ENCODE measurements at places on chromosomes 2 and 18.

GRCh38 chr2:236866542-236867340 lies 218.9 kb upstream of the COPS8 start:
- DNase-seq, result no peak

- no peak for DNase-seq
Observed at GRCh38 chr2:136582628-136583205, 182.6 kb upstream of the THSD7B start.

DNA sequence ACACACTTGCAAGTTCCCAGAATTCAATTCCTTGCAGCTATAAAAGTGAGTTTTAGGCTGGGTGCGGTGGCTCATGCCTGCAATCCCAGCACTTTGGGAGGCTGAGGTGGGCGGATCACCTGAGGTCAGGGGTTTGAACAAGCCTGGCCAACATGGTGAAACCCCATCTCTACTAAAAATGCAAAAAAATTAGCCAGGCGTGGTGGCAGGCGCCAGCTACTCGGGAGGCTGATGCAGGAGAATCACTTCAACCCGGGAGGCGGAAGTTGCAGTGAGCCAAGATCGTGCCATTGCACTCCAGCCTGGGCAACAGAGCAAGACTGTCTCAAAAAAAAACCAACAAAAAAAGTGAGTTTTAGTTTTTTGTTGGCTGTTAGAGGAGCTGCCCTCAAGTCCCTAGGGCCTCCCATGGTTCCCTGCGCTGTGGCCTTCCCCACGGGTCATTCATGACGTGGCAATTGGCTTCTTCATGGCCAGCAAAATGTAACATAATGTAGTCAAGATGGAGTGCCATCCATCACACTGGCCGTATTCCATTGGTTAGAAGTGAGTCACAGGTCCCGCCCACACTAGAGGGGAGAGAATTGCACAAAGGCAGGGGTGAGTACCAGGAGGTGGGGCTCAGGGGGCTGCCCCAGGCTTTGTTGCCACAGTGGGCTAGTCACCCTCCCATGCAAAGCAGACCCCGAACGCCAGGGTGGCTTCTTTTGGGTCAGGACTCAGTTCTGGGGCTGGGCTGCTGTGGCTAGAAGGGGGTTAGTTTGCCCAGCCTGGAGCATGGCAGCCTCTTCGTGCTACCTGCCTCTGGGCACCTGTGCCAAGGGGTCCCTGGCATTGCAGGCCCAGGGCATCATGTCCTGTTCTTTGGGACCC lies 37.7 kb upstream of the INHBB start:
- no peak for DNase-seq

DNA sequence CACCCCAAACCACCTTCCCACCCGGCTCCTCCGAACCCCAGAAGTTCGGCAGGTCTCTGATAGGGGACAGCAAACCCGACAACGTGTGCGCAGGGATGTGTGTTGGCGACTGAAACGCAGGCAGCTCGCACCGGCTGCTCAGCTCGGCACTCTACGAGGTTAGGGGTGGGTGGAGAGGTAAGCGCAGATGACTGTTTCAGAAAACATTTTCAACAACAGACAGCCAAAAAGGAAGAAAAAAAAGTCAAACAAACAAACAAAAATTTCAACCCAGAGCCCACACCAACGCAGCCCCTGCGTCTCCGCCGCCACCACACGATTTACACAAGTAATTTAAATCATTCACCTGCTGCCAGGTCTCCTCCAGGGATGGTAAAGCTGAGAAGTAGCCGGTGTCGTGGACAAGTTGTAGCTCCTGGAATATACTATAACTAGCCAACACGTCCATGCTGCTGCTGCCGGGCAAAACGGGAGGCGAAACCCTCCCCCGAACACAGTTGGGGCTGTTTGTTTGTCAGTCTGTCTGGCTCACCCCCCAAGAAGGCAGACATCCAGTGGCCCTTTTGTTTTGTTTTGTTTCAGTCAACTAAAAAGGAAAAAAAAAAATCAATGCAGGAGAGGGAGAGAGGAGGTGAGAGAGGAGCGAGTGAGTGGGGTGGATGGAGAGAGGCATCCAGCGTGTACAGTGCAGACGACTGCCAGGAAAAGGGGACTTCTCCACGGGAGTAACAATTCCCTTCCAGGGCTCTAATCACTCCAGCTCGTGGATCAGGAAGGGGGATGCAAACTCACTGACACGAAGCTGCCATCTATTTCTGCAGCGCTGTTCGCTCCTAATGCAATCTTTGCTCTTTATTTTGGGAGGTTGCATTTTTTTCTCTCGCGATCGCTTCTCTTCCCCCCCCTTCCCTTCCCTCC lies at the start of gene KLF7:
TSS of gene KLF7 (minus strand) at position 828 of the 918 bp plus-strand sequence. CDS start at position 448, 380 bp downstream.
- peak; percentile 60 for DNase-seq

DNA sequence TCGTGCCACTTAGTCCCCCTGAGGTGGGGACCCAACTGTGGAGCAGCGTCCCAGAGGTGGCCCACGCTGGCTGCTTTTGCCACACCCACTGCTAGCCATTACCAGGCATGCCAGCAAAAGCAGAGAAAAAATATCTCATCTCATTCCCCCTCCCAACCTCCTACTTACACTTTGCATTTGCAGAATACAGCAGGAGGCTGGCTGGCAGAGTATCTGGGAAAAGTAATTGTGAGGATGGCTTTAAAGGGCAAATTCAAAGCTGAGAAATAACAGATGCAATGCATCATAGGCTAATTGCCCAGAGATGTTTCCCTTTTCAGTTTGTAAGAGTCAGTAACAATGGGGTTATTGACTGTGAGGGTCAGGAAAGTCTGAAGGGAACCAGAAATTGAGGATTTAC lies 438.1 kb upstream of the DSEL start:
- no peak for DNase-seq

DNA sequence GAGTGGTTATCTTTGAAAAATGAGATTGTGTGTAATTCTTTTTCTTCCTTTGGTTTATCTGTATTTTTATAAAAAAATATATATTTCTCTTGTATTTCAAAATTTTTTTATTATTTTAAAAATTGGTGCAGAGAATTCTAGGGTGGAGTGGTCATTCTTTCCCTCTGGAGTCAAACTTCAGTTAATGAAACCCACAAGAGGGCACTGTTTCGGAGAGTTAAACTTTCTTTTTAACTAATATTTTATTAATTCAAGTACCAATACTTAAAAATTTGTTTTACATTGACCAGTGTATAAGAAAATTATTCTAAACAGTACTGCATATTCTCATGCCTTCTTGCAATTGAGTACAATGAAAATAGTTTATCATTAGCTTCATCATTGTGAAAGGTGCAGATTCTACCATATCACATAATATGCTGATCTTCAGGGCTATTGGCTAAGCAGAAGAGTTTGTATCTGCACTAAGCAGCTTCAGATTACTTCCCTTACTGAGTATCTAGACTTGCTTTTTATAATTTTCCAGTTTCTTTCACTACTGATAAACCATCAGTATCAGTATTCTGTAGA lies 50.1 kb downstream of the HS1BP3 start:
- no peak for DNase-seq

- no peak for DNase-seq
Observed at GRCh38 chr2:184849516-184849915, 251.2 kb downstream of the ZNF804A start.

GRCh38 chr2:222506230-222506935 lies 82.0 kb downstream of the SGPP2 start:
- no peak for DNase-seq

DNA sequence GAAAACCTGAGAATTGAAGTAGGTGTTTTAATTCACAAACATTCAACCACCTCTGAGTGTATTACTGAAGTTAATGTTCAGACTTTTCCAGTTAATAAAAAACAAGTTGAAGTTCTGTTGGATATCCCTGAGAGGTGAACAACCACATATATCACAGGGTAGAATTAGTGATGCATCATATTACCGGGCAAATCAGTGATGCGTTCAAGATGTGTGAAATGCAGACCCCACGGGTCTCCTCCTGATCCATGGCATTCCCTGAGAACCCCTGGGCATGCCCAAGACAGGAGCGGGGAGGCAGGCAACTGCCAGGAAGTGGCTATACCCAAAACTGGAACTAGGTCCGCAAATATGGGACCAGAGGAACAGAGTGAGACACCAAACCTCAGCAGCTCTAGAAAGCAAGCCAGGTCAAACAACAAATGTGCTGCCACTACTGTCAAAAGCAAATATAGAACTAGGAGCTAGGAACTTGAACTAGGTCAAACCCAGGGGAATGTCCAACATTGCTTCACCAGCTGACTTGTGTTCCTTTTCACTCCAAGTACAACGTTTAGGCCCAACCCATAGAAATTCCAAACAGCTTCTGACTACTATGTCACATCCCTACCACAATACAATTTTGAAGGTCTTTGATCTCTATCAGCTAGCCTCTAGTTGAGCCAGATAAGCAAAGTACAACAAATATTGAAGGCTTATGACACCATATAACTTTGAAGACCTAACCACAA lies 20.2 kb downstream of the PSTPIP2 start:
- DNase-seq, result no peak

DNA sequence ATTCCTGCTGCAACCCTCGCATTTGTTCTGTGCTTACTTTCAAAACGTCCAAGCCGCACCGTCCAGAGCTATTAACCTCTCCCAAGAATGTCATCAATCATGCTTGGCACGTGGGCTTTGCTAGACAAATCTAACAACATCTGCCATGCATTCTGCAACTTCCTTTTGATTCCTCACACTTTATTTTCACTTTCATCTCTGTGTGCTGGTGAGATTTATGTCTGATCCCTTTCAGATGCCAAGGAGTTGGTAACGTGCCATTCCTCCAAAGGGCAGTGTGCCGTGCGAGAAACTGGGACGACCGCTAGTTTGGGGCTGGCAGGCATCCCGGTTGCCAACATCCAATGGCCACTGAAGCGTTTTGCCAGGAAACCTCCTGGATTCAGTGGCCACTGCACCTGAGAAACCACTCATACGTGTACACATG lies 230.0 kb upstream of the PARD3B start:
- no peak for DNase-seq

DNA sequence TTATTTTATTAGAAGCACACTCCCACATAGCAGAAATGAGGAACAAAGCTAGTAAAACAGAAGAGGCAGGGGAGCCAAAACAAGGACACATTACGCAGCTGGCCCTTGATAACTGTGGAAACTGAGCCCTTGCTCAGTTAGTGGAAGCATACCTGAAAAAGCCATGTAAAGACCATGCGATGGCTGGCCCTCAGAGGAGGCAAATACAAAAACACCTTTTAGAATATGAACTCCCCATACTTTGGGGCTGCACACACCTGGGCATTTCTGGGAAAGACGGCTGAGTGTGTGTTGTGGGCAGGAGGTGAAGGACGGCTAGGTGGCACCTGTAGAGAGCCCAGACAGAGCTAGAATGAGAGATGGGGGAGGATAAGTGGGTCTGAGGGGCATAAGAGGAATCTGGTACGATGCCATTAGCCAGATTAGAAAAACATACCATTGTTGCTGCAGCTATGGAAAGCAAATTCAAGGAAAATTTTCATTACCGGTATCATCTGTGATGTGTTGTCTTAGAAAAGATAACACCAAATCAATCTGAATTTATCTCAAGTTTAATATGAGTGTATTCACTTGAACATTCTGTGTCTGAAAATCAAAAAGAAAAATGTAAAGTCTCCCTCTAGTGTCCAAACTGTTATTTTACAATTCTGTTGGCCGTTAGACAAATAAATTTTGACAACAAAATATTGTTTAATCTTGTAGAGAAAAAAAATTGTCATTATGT lies 45.2 kb upstream of the SULT1C3 start:
- DNase-seq, result no peak

- no peak for DNase-seq
Observed at GRCh38 chr2:53530126-53530525, 237.5 kb upstream of the CHAC2 start.

- no peak for DNase-seq
Observed at GRCh38 chr2:54669677-54670484, 53.6 kb upstream of the EML6 start.

- DNase-seq, result no peak
Observed at GRCh38 chr2:134943540-134943939, 24.9 kb downstream of the CCNT2 start.

DNA sequence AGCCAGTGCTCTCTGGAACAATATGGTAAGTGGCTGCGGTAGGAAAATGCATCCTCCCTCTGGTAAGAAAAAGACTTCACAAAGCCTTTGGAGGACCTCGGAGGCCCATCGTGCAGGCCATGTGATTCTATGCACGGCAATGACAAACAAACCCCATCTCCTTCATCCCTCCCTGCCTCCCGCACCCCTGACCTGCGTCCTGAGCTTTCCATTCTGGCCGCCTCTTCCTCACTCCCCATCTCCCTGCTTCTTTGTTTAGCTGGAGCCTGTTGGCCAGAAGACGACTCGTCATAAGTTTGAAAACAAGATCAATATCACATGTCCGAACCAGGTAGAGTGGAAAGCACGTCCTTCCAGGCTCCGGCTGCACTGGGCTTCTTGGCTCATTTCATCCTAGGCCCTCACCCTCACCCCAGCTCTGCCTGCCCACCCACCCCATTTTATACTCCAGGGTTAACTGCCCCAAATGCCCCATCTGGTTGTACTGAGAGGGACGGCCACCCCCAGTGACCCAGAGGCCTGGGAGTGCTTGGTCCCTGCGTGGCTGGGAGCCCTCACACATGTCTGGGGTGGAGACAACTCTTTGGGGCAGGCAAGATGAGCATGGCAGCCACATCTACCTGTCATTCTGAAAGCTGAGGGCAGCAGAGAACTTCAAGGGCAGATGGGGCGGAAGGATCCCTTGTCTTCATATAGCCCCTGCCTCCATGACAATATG lies 94.0 kb downstream of the PLB1 start:
- DNase-seq, result no peak

DNA sequence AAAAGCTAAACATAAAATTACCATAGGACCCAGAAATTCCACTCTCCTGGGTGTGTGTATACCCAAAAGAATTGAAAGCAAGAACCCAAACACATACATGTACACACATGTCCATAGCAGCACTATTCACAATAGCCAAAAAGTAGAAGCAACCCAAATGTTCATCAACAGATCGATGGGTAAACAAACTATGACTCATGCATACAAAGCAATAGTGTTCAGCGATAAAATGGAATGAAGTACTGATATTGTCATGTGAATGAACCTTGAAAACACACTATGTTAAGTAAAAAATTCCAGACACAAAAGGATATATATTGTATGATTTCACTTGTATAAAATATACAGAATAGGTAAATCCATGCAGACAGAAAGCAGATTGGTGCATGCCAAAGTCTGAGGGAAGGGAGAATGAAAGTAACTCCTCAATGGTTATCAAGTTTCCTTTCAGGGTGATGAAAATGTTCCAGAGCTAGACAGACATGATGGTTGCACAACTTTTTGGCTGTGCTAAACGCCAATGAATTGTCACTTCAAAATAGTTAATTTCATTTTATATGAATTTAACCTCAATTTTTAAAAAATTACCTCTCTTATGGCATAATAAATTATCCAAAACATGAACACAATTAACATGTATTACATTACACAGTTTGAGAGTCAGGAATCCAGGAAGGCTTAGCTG lies 35.5 kb downstream of the GKN2 start:
- no peak for DNase-seq

Data from CD4-positive, alpha-beta T cell (primary cell).